ENCODE measurements at places on chromosomes 3 and 15.

DNA sequence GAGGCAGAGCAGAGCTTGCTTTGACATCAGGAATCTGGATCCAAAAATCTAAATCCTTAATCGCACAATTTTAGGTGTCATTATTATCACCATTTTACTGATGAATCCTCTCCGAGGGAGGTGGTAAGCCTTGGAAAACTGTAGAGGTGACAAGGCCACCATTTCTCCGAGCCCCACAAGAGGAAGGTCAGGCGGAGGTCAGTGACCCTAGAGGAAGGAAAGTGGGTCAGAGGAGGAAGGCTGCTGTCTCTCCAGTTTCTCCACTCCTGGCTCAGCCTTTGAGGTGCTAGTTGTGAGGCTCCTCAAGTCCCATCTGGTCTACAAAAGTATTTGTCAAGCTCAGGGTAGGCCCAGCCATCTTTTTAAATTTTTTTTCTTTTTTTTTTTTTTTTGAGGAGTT, 3.2 kb downstream of the DVL3 start:
- DNase-seq: no peak

GRCh38 chr15:33218071-33218491, 23.6 kb upstream of the FMN1 start:
- DNase-seq: no peak

DNA sequence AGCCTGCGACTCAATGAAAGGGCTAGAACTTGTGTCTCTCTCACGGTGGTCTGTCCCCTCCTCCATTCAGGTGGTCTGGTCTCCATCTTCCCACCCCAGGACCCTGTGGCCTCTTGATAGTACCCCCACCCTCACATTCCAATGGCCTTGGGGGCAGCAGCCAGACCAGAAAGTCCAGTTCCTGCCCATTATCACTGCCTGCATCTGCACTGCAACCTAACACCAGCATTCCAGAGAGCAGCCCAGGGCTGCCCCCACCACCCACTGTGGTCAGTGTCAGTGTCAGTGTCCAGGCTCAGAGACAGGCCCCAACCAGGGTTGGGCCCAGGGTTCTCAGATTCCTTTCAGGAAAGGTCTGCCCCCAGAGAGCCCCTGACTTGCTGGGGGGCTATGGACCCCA, 12.6 kb downstream of the IGDCC3 start:
- no peak for DNase-seq

- DNase-seq: no peak
Observed at GRCh38 chr15:89051875-89052274, 36.4 kb upstream of the ABHD2 start.

- no peak for DNase-seq
Observed at GRCh38 chr3:51934139-51934850, 7.4 kb downstream of the RRP9 start.

DNA sequence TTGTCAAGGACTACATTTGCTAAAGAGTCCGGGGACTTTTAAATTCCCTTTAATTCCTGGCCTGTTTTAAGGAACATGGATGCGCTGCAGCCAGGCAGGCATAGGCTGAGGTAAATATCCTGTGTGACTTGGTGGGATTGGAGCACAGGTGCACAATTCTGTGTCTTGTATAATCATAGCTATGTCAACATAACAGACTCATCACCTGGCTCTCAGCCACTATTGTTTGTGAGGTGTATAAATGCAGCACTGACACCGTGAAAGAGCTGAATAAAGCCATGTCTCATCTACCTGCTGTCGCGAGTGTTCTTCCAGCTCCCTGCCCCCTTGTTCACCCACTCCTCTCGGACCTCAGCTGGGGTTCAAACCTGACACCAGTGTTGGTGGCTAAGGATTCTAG, 109.7 kb downstream of the MFSD1 start:
- DNase-seq: no peak

- DNase-seq: no peak
Observed at GRCh38 chr3:54065140-54065539, 57.2 kb upstream of the CACNA2D3 start.

GRCh38 chr3:133037436-133037835, 755 bp upstream of the TMEM108 start:
- no peak for DNase-seq

DNA sequence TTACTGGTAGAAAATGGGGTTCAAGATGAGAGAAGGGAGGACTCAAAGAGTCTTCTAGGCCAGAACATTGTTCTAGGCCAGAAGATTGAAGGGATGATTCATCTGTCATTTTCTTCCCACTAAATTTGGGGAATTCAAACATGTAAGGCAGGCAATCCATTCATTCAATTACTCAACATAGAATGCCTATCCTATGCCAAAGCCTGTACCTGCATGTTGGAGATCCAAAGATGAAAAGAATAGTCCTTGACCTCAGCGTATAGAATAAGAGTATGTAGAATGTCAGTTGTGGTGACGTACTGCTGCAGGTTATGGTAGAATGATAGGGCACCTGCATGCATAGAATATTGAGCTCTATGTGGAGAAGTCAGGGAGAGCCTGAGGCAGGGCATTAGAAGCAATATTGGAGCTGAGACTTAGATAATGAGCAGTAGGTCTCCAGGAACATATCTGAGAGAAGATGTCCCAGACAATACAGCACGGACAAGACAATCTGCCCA, 49.7 kb downstream of the STAC start:
- DNase-seq: no peak

- DNase-seq: no peak
Observed at GRCh38 chr15:35481064-35481463, 64.9 kb downstream of the DPH6 start.

GRCh38 chr3:194009019-194009418, 126.9 kb upstream of the HES1 start:
- DNase-seq: no peak

DNA sequence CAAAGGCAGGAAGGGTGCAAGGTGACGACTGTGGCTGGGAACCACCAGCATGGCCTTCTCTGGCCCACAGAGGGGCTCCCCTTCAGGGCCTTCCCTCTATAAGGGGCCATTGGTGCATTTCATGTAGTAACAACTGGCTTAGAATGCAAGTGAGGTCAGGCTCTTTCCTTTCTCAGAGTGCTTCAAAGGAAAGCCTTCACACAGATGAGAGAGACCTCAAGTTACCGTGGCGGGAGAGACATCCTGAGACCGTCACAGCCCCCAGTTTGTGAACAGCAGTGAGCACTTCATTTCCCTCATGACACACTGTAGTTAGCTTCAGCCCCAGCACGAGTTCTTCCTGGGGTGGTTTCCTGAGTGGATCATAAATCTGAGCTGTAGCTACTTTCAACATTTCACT, 96.6 kb upstream of the LIMD1 start:
- no peak for DNase-seq

GRCh38 chr3:138089091-138089490, 26.3 kb downstream of the DZIP1L start:
- no peak for DNase-seq

DNA sequence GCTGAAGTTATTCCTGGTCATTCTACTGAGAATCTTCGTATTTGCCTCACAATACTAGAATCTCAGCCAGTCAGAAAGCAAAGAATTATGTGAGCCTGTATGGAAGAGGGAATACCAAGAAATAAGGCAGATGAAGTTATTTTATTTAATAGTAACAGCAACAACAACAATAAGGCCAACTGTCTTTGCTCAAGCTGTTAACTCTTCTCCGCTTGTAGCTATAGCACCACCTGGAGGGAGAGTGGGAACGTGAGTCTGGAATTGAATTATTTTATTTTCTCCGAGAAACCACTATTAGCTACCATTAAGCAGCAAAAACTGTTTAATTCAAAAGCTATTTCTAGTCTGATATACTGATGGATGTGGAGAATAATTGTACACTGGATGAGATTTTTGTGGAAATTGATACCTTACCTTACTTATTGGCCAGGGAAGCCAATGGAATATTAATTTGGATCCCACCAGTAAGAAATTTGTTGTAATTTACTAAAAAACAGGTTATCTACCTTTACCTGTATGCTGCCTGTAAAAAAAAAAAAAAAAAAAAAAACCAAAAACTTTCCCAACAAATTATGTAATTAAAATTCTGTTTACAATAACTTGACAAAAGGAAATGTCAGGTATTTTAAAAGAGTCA, 50.1 kb downstream of the CALML4 start:
- DNase-seq: peak; percentile 4

DNA sequence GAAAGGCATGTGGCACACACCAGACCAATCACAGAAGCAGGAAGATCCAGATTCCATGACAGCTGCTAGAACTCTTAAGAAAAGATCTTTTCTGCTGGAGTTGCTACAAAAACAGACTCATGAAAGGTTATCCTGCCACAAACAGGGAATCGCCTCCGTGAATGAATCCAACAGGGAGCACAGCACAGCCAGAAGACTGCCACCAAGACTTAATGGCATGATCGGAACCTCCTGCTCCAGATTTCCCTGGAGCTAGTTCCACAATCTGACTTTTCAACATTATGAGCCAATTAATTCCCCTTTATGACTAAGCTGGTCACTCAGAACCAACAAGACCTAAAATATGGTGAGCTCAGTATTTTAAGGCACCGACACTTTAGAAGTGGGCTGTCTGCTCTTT, 232.5 kb downstream of the FOXP1 start:
- DNase-seq: no peak

DNA sequence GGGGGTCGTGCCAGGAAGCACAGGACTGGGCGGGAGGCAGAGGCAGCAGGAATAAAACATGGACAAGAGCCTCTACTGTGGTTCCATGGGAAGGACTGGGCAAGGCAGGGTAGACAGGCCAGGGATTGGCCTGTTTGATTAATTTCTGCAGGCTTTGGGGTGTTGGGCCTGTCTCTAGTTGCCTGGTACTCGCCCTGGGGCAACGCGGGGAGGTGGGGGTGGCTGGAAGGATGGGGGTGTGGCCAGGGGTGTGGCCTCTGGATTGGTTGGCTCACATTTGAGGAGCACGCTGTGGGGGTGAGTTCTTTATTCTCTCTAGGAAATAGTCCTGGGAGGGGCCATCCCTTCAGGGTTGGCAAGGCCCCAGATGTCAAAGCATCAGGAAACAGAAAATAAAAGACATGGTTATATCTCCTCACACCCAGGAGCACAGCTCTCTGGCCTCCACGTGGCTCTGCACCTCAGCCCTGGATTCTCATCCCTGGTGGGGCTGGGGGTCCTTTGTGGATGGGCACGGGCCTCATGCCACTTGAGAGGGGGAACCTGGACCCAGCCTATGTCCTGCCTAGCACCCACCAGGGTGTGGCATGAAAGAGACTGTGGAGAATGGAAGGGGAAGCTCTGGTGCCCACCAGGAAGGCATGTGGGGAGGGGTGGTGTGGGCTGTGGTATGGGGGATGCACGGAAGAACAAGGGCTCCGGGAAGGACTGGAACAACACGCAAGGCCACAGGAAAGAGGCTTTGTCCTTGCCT, 223.0 kb upstream of the LYSMD4 start:
- DNase-seq: no peak

GRCh38 chr3:127792541-127793292, 29.6 kb downstream of the MGLL start:
- peak; percentile 99 for DNase-seq

- DNase-seq: no peak
Observed at GRCh38 chr3:64262574-64263114, 37.4 kb upstream of the PRICKLE2 start.

- DNase-seq: no peak
Observed at GRCh38 chr15:86082619-86083380, 3.1 kb downstream of the AGBL1 start.
